Stimulated activated CD4-positive, alpha-beta T cell treated with anti-CD3 and anti-CD28 coated beads, Interleukin-2, amount 100 ng/mL, for 24 hours (primary cell): ENCODE measurements at places on chromosomes 6 and 20.

- no peak for DNase-seq
These were observed 22.2 kb downstream of the C20orf203 start for GRCh38 chr20:32651537-32651936.

DNA sequence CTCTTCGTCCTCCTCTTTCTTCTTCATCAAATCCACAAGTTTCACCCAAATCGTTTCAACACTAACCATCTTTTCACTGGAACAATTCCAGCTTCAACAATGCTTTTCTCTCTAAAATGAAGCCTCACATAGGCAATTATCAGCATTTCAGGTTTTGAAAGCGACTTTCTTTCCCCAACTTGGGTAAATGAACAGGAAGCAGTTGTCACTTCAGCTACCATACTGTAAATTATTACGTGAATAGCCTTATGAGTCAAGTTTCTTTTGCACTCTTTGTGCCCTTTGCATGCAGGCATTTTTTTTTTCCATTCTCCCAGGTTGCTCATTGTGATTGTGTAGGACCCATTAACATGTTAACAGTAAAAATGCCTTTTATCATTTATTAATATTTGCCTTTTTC lies 121.7 kb upstream of the BTBD3 start:
- no peak for DNase-seq

- DNase-seq: no peak
These were observed 97.8 kb downstream of the PACRG start for GRCh38 chr6:162825597-162825996.

GRCh38 chr6:159074876-159075275 lies 30.1 kb upstream of the TAGAP start:
- no peak for DNase-seq

DNA sequence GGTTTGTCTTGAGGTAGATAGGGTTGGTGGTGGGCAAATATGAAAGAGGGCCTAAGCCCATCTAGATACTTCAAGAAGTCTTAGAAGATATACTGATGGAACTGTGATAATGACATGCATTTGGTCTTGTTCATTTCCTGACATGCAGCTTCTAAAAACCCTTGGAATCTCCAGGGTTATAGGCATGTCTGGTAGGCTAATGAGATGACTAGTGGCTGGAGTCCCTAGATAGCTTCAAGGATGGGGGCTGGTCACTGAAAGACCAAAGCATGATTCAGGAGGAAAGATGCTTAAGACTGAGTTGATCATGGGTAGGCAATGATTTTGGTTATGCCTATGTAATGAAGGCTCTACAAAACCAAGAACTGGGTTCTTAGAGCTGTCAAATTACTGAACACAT lies 217.9 kb upstream of the MOCS1 start:
- DNase-seq: no peak

- DNase-seq: no peak
These were observed 74.5 kb downstream of the PTPN1 start for GRCh38 chr20:50584687-50585086.

DNA sequence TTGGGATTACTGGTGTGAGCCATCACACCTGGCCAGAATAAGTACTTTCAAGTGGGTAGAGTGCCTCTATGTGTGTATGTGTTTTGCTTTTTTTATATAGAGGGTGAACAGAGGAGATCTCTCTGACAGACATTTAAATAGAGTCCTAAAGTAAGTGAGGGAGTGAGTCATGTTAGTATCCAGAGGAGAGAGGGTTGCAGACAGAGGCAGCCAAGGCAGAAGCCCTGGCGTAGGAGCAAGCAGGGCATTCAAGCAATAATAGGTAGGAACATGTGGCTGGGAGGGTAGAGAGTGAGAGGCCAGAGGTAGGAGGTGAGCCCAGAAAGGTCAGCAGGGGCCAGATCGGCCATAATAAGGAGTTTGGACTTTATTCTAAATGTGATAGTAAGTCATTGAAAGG lies 48.9 kb downstream of the PHF20 start:
- no peak for DNase-seq

DNA sequence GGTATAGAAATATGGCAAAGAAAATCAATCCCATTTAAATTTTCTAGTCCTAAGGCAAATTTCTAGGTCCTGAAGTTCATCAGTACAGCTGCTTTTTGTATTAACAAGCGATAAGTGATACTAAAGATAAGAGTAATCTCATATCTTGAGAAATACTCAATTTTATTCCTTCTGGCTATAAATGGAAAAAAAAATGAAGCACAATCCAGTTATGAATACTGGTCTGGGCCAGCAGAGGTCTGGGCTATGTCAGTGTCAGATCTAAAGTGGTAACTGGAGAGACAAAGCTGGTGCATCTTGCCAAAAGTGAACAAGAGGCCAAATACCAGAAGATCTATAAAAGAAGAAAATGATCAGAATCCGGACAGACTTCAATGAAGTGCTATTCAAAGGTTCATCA lies 126.4 kb downstream of the FUT9 start:
- DNase-seq: no peak

GRCh38 chr6:140174524-140174923 lies 800.1 kb upstream of the CITED2 start:
- DNase-seq: no peak

GRCh38 chr20:16350465-16350864 lies 222.8 kb downstream of the KIF16B start:
- DNase-seq: no peak

- no peak for DNase-seq
These were observed 30.9 kb downstream of the LRRC1 start for GRCh38 chr6:53825532-53826321.

- DNase-seq: no peak
These were observed 6.6 kb downstream of the B4GALT5 start for GRCh38 chr20:49707118-49707517.

DNA sequence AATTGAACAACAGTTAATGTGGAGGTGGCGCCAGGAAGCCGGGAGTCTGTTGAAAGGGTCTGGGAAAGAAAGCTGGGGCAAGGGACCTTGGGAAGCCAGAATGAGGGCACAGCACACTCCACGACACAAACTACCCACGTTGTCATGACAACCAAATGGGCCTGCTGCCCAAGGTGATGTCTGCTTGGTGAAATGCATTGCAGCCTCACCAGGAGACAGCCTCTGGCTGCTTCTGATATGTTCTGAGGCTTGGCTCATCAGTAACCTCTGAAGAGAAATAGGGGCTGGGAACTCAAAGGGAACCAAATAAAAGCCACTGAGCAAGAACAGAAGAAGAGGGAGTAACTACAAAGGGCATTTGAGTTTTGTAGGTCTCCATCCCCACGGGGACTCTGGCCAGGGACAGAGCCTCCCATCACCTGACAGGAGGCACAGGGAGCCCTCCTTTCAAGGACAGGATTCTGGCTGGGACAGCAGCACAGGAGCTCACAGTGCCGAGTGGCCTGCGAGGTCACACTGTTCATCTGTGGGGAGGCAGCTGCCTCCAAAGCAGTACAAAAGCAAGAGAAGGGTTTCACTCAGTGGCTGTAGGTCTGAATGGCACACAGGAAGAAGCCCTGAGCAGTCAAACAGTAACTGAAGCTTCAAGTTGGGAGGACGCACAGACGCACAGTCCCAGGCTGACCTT lies 44.6 kb upstream of the KCNK16 start:
- no peak for DNase-seq

GRCh38 chr20:45950330-45950646 lies 15.8 kb downstream of the PCIF1 start:
- no peak for DNase-seq

DNA sequence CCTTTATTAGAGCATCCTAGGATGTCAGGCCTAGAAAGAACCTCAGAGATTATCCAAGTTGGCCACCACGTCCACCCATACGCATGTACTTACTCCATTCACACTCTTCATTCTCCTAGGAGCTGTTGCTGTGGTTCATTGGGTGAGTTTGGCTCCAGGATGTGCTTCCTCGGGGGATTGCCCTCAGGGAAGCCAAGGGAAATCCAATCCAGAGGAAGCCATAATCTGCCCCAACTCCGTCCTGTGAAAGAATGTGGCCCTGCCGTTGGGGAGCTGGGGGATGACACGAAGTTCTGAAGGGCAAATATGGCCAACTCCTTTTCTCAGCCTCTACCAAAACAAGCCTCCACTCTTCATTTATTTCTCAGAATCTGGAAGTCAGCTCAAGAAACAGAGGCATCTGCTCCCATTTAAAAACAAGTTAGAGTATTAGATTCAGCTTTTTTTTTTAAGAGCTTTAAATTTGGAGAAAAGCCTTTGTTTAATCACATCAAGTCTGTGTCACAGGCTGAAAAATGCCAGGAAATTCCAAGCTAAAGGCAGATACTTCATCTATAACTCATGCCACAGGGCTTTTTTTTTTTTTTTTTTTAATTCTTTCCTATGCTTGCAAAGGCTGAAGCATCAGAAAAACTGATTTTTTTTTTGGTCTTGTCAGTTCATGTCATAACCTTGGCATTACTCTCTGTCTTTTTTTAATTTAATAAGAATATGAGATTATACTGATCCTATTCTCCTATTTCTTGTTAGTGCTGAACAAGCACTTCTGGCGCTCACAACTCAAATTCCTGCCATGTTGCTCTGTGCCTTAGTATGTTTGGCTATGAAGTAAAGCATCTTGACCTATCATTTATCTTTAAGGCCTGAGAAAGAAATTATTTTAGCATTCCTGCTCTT lies 480.9 kb upstream of the MARCKS start:
- DNase-seq: no peak

- DNase-seq: no peak
These were observed 91.0 kb downstream of the ANKEF1 start for GRCh38 chr20:10125757-10126156.

DNA sequence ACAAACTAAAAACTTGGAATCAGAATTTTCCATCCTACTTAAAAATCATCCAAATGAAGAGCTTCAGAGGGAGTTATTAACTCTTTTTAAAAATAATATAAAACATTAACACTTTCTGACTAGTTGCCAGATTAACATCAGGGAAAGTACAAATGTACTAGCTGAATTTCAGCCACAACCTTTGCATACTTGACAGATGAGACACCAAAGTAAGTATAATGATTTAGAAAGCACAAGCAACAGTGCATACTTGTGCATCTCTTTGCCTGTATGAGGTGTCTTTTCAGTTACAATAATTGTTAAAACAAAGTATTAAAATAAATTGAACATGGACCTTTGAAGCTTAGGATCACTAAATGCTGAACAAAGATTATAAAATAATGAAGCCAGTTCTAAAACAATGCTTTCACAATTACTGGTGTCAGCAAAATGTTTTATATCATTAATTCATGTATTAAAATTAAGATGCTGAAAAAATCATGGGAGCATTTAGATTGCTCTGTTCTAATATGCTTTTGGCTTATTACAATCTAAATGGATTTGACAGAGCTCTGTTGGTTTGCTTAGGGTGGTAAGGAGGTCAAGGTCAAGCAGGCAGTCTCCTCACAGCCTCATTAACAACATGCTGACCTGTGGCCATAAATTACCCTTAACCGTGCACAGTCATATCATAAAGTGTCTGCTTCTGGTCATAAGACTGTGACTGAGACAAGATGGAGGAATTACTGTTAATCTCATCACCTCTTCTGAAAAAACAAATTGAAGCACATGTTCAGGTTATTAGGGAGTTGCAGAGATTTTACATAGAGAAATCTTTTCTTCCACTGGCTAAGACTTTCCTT lies 15.1 kb downstream of the RNF217 start:
- DNase-seq: no peak
